ENCODE measurements at places on chromosomes 12 and 14.

- no peak for DNase-seq
Observed at GRCh38 chr12:65998536-65999530, 131.7 kb downstream of the LLPH start.

DNA sequence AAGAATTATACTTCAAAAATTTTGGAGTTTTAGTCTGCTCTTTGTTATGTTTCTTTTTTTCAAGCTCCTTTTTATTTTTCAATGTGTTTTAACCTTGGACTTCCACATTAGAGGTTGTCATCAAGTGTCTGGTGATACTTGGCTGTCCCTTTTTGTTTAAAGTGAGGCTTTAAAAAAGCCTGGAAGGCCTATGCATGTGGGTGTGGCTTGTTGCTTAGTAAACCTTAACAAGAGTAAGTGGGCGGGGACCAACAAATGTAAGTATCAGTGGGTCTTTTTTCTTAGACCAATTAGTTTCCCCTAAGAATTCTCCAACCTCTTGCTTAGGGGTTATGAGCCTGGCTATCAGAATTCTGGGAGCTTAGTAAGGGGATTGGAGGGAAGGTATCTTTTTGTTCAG is 26.4 kb downstream of the HCFC2 start:
- DNase-seq = peak; percentile 3

GRCh38 chr12:58211211-58211610 is 269.8 kb downstream of the ATP23 start:
- no peak for DNase-seq

GRCh38 chr14:22420598-22421186 is 168.3 kb downstream of the DAD1 start:
- DNase-seq = peak; percentile 8

GRCh38 chr12:57342207-57342691 is 88.6 kb downstream of the R3HDM2 start:
- DNase-seq = peak; percentile 87

DNA sequence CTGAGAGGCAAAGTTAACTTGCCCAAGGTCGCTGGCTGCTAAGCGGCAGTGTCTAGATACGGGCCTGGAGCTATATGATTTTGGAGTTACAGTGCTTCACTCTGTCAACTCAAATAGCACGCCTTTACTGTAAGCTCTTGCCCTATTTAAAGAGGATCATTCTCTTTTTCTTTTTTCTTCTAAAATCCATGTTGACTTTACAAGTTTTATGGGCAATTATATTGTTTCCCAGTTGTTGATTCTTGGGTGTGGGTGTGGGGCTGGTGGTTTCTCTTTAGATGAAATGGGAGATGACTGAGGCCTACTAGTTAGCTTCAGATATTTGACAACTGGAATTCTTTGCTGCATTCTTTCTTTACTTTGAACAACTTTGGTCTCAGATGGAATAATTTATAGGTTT is 70.7 kb downstream of the C12orf75 start:
- no peak for DNase-seq

DNA sequence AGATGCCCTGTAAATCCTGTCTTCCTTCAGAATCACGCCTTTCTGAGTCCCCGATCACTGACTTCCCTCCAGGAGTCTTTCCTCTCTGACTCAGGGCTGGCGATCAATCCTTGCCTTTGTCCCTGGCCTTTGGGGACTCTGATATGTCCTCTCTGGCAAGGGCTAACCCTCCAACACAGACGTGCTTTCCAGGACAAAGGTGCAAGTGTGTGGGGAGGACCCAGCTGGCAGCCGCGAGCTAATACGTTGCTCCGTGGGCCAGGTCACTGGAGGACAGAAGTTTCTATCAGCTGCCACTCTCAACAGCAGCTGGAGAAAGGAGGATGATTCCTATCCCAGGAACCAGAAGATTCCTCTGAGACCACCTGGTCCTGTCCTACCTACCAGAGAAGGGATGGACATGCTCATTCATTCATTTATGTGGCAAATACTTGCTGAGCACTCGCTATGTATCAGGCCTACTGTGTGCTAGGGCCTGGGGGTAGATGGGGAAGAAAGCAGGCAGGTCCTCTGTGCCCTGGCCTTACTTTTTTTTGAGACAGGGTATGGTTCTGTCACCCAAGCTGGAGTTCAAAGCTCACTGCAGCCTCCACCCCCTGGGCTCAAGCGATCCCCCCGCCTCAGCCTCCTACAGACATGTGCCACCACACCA is 8.5 kb upstream of the SCARB1 start:
- DNase-seq = no peak

DNA sequence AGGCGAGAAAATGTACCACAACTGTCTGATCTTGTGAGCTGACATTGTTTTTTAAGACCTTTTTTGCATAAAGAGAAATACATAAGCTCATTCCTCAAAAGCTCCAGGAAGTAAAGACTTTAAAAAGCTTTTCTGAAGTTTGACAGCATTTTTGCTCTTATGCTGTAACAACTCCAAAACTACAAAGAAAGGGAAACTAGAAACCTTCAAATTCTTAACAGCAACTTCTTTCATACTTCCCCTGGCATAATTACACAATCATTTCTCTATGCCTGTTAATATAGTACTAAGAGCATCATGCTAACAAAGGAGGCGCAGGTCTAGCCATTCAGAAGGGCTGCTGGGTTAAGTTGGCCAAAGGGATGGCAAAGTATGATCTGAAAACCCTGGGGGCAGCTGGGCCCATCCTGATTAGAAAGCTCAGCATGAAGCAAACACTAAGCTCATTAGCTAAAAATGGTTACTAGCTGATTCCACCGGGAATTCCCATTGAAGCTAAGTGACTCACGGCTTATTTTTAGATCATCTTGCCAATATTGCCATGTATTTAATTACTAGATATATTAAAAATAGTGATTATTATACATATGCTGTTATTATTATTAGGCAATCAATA is 26.1 kb upstream of the ANP32D start:
- no peak for DNase-seq

DNA sequence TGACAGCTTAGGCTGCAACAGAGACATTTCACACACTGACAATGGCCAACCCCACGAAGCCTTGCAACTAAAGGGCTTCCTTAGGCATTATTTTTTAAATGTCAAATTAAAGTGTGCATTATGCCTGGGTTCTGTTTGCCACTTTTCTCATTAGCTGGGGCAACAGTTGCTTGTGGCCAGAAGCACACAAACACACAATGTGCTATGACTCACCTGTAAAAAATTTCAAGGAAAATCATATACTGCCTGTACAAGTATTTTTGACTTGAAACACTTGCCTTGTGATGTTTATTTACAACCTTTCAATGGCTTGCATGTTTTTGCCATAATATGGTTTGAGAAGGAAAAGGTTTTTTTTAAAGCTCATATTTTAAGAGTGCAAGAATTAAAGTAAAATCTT is 1.9 kb downstream of the NTN4 start:
- no peak for DNase-seq

DNA sequence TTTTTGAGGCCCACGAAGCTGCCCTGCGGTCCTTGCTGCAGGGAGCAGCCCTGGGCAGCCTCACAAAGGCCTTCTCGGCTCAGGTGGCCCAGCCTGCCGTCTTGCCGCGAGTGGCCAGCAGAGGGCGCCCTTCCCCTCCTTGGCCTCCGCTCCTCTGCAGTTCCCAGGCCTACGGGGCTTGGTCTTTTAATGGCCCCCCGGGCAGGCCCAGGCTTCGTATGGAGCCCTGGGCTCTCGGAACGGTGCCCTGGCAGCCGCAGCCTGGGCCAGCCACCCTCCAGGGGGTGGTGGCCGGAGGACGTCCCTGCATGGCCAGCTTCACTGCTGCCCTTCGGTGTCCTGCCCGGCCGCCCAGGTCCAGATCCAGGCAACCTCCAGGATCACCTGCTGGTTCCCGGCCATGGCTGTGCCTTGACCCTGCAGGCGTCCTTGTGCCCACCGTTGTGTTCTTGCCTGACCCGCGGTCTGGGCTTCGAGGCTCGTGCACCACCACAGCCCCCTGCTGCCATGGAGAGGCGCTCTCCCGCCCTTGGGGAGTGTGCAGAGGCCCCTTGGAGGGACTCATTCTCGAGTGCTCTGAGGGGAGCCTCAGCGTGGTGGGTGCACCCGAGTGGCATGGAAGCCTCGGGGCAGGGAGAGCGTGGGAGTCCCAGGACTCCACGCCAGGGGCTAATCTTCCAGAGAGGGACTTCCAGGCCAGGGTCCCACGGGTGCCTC is 9.4 kb downstream of the ASPG start:
- peak; percentile 67 for DNase-seq

DNA sequence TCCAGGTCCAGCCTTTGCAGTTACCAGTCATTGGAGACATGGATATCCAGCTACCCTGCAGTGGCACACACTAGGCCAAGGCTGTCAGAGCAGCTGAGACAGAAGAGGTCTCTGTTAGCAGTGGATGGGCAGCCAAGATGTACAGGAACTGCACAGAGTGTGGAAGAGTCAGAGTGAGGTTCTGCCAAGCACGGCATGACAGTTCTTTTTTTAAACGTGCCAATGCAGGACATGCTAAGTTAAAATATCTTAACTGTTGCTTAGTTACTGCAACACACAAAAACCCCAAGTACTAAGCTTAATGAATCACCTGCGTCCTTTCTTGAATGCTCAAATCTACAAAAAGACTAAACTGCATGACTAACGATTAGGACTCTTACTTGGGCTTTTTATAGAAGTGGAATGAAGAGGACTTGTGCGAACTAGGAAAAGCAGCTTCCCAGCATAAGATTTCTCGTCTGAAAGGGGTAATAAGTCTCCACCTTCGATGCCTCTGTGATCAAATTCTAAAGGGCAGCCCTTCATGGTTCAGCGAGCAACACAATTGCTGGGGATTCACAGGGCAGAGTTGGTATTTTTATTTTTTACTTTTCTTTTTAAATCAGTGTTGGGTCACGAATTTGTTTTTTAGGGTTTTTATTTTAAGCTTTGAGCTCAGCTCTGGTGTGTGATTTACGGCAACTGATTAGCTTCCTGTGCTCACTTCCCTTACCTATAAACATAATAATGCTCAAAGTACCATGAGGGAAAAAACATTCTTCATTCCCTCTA is 20.6 kb downstream of the MAPK1IP1L start:
- DNase-seq = no peak

DNA sequence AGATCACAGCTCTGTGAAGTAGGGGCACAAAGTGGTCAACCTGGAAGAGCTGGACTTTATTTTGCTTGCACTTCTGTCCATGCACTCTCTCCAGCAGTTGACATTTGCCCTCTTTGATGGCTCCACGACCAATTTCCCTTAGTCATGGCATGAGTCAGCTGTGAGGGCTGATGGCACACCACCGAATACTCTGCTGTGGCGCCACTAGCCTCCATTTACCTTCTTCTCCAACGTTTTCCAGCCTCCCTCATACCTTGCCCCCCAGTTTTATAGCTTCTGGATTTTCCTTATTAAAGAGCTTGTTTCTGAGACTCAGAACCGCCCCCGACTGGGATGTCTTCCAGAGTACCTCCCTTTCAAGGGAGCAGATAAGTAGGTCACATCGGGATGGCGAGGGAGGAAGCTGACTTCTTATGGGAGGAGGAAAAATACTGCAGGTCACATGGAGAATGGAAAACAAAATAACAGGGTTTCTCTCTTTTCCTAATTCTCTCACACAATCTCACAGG is 17.6 kb downstream of the NINJ2 start:
- peak; percentile 79 for DNase-seq

- DNase-seq = no peak
Observed at GRCh38 chr12:7142809-7143465, 12.8 kb downstream of the CLSTN3 start.

DNA sequence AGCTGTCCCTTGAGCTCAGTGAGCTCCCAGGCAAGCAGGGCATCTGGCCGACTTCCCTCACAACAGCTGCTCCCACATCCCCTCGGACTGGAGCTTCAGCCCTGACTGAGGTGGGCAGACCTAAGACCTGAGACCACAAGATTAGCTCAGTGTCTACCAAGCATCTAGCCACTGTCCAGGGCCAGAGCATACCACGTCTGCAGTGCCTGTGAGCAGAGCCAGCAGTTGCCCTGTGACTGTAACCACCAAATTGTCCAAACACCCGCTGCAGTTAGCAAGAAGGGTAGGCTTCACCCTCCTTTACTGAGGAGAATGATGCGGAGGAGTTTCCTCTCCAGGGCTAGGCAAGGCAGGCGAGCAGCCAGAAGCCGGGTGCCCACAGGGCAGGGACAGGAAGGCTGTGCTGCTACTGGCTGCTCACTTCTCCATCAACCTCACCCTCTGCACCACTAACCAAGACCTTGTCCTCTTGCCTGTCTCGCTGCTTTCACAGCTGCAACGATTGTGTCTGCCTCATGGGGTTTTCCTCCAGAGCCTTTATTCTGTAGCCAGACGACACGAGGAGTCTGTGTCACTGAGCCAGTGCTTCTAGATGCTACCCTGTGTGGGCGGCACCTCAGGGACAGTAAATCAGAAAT is 53.9 kb downstream of the ANAPC7 start:
- DNase-seq = no peak

GRCh38 chr12:132159555-132160003 is 15.3 kb downstream of the NOC4L start:
- DNase-seq = no peak

GRCh38 chr14:94051115-94051514 is 25.0 kb downstream of the OTUB2 start:
- no peak for DNase-seq

GRCh38 chr12:115973968-115974724 is 303.3 kb downstream of the MED13L start:
- no peak for DNase-seq

- no peak for DNase-seq
Observed at GRCh38 chr12:120006258-120006975, 17.4 kb downstream of the BICDL1 start.

DNA sequence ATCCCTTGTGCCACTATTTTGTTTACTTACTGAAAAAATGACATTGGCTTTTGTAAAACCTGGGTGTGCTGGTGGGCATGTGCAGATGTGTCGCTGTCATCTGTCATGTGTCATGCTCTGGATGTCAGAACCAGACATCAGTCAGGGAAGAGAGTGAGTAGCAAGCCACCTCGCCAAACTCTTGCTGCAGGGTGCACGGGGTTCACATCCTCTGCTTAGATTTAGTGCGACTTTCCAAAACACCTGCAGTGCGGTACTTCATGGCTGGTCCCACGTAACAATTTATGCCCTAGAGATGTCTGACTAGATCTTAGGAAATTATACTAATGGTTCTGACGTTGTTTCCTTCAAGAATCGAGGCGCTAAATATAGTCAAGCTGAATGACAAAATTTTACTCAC is 106.7 kb downstream of the CRADD start:
- no peak for DNase-seq

- DNase-seq = no peak
Observed at GRCh38 chr14:61925732-61926435, 163.7 kb downstream of the SNAPC1 start.

- no peak for DNase-seq
Observed at GRCh38 chr12:88267630-88268029, 125.5 kb downstream of the TMTC3 start.

DNA sequence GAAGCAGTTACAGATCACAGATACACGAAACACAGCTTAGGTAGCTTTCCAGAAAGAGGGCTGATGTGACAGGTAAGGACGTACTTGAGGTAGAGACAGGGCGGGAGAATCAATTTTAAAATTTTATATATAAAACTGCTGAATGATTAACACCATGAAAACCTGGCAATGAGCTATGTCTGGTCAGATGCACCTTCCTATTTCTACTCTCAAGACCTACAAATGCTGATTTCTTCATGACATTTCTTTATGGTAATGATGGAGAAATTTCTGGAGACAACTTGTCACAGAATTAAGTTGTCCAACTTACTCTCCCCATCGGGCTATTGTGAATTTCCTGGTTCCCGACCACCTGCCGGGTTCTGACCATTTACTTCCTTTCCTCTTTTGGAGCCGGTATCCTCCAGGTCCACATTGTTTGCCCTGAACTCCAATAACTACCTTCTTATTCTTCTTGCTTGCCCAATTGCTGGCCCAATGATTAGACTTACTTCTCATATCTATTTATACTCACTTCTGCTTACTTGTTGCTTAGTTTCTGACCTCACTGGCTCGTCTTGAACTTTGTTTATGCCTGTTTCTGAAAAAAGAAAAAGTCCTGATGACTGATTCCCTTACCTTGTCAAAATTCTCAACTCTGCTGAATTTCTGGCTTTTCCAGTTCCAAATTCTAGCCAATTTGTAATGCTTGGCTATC is 12.8 kb upstream of the ATP2B1 start:
- peak; percentile 50 for DNase-seq
